ENCODE measurements at places on chromosomes 6 and 20.
A peak's percentile ranks its signal among the peaks of the same experiment; 100 is the strongest.

- DNase-seq, result no peak
Measured at GRCh38 chr20:48339190-48339985, 488.4 kb downstream of the PREX1 start.

DNA sequence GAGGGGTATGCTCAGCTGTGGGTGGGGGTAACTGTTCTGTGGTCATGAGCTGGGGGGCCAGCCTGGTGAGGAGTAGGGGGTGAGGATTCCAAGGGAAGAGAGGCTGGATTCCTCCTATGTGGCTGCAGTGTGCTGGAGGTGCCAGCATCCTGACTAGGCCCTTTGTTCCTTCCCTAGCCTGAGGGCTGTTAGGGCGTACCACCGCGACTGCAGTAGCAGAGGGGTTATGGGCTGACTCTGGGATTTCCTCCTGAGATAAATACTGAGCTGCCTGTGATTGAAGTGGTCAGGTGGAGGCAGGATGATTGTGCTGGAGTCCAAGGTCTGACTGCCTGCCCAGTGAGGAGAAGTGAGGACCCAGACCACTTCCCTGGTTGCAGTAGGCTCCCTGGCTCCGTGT is 205.3 kb downstream of the ADGRG6 start:
- no peak for DNase-seq

- DNase-seq, result peak; percentile 65
Measured at GRCh38 chr6:157537556-157537955, 156.6 kb downstream of the ZDHHC14 start.

DNA sequence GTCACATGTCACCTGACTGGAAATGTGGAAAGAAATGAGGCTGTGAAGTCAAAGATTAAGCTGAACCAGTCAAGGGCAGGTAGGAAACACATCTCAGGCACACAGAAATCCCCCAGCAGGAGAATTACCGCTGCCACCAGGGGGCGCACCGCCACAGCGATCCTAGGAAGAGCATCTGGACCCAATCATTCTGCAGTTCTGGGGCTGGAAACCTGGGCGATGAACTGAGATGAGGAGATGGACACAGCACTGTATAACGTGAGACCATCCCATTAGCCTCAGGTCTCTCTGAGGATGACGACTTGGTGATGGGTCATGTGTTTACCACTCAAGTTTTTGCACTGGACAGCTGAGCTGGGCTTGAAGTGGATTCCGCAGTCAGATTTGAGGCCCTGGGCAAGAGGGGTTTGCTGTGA is 6.5 kb upstream of the SLC24A3 start:
- DNase-seq, result peak; percentile 53

GRCh38 chr20:14948416-14948815 is 611.0 kb upstream of the FLRT3 start:
- DNase-seq, result peak; percentile 41
